MCF 10A (cell line): ENCODE measurements at places on chromosomes 6 and 20.

GRCh38 chr6:144165784-144166183, 15.5 kb downstream of the STX11 start:
- no peak for DNase-seq

GRCh38 chr20:3814928-3815495, 5.3 kb upstream of the AP5S1 start:
- no peak for DNase-seq

- no peak for DNase-seq
Observed at GRCh38 chr6:4774715-4775493, 1.3 kb upstream of the CDYL start.

DNA sequence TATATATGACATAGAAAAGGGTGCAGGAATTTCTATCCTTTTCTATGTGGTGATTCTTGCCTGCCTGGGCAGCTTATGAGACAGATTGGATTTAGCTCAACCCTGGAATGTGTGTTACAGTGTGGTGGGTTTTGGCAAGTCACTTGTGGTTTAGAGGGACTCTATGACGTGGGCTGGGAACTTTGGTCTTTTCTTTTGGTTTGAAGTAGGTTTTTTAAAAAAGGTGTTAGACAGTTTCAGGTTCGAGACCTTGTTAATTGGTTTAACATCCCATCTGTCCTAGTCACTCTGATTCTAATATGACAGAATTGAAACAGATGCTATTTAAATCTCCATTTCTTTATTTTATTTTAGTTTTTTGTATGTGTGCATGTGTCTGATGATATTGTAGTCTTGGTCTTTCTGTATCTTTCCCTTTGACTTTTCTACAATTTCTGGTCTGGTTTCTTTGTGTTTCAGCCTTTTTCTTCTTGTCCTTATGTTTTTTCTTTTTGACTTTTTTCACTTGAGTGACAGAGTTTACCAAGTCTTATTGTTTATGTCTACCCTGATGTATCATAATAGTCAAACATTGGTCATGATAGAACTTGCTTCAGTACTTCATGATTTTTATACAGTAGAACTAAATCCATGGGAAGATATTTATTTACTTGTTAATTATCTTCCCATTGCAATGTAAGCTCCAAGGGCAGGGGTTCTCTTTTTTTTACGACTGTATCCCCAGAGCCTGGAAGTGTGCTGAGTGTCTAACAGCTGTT, 174.3 kb downstream of the CDKAL1 start:
- no peak for DNase-seq

DNA sequence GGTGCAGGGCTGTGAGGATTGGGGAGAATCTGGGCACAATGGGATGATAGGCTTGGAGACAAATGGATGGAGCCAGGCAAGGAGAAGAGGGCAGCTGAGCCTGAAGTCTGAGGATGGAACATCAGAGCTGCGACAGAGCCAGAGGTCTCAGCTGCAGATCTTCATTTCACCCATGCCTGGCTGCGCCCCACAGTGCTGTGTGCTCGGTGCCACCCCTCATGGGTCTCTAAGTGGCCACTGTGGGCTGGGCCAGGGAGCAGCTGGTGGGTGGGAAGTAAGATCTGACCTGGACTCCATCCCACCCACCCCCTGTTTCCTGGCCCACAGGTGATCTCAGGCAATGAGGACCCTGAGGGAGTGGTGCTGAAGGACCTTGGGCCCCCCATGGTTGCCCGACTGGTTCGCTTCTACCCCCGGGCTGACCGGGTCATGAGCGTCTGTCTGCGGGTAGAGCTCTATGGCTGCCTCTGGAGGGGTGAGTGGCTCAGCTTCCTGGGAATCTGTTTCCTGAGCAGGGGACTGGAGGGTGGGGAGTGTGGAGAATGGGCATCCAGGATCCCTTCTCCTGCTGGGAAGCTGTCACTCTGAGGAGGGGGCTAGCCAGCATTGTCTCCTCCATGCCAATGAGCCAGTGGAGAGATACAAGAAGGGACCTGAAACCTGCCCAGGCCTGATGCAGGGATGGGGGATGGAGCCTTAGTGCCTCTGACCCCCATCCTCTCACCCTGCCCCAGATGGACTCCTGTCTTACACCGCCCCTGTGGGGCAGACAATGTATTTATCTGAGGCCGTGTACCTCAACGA, 6.5 kb downstream of the DDR1 start:
- no peak for DNase-seq

DNA sequence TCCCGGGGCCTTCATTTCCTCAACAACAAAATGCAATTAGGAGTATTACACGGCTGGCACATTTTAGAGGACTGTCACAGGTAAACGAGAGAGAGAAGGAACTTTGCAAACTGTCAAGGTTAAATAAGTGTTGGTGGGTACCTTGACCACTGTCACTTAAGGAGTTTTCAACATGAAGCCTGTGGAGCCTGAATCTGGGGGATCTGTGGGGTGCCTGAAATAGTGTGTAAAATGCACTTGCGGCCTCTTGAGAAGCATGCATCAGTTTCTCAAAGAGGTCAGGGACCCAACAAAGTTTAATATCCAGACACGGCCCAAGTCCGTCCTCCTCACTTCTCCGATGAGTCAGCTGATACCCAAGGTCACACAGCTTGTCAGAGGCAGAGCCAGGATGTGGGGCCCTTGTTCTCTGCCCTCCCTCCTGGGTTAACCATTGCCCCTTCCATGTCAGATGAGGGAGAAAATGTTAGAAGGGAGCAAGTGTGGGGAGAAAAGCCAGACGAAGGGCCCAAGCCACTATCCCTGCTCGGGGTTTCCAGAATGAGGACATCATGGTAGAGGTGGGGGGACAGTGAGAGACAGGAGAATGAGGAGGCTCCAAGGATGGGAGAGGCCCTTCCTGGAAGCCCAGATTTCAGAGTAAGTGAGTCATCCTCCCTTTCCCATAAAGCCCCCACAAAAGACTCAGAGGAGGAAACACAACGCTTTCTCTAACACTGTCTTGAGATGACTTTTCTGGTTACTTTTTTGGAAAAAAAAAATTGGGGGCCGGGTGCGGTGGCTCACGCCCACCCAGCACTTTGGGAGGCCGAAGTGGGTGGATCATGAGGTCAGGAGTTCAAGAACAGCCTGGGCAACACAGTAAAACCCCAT, 42.2 kb downstream of the C6orf132 start:
- peak; percentile 81 for DNase-seq

DNA sequence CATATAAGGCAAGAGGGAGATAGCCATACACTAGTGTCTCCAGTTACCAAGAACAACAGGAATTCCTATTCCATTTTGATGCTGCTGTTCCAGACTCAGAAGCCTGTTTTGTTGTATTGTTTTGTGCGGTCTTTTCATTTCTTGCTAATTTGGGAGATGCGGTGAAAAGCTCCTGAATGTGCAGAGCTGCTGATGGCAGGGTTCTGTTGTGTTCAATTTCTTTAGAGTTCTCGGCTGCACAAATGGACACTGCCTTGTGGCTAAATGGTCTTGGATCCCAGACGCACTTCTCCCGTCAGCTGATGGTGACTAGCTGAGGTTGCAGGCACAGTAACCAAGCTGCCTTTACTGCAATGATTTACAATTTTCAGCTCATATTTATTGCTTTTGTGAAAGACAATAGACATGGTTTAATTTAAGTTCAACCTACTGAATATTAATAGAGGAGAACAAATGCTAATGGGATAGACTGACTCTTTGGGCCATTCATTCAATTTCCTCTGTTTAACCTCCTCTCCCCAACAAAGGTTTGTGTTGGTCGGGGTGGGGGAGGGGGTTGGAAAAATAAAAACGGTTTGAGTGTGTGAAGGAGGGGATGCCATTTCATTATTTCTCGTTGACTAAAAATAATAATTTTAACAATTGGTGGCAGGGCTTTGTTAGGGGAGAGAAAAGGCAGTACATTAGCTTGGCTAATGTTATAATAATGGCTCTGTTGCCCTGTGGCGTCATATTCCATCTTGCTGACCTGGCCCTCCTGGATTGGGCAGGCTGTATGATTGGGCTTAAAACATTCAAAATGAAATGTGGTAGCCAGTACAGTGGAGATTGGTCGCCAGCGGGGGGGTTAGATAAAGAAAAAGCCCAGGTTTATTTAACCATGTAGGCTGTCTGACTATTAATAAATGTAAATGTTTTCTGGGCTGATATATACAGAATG, 159.5 kb downstream of the JARID2 start:
- DNase-seq: no peak

DNA sequence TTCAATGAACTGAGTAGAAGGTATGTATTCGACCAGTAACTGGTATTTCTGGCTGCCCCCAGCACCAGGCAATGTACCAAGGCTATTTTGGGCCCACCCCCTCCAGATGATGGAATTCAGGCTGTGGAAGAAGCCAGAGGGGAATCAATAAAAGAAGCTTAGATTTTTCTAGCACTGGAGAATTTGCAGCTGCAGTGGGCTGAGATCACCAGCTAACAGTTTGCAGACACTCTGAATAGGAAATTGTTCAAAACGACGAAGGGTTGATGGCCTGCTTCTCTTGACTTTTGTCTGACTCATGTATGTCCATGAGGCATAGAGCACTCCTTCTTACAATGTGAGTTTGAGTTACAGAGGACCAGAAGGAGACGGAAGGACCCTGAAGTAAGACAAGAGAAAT, 32.4 kb upstream of the FBXO9 start:
- DNase-seq: no peak

DNA sequence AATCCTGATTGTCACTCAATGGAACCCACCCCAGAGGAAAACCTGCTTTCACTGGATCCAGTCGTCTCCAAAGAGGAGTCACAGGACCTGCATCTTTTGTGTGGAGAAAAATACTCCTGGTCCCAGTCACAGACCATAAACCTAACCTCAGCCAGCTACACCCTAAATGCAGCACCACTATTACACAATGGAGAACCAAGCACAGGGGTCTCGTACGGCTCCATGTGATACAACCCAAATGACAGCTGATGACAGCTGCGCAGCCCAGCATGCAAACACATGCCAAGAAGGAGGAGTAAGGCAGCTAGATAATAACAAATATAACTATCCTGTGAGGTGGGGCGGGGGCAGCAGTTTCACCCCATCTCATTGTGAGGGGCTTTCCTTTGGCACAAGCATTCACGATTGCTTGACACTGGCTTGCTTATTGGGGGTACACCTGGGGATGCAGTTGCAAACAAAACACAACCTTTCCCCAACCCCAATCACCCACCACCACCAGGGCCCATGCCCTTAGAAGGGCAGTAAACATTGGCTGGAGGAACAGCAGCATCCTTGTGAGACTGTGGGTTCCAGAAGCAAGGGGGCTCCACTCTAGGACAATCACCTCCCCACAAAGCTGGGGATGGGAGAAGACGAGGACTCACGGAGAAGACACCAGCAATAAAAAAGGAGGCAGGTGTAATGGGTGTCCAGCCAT, 51.5 kb downstream of the TRERF1 start:
- no peak for DNase-seq
